ENCODE measurements at places on chromosomes 2 and 18.

DNA sequence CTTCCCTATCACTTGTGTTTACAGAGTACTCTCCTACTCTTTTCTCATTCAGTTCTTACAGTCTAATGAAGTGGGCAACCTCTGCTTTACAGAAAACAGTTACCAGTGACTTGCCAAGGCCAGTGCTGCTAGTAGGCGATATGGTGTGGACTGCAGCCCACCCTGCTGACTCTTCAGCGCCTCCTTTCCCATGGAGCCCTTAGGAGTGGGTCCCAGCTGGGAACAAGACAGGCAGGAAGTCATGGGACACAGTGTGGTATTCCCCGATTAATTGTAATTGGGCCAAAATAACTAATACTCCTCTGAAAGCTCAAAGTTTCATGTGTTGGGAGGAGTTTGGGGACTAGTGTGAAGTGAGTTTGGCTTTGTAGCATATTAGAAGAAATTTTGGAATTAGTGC, 120.1 kb upstream of the EML6 start:
- no peak for DNase-seq

DNA sequence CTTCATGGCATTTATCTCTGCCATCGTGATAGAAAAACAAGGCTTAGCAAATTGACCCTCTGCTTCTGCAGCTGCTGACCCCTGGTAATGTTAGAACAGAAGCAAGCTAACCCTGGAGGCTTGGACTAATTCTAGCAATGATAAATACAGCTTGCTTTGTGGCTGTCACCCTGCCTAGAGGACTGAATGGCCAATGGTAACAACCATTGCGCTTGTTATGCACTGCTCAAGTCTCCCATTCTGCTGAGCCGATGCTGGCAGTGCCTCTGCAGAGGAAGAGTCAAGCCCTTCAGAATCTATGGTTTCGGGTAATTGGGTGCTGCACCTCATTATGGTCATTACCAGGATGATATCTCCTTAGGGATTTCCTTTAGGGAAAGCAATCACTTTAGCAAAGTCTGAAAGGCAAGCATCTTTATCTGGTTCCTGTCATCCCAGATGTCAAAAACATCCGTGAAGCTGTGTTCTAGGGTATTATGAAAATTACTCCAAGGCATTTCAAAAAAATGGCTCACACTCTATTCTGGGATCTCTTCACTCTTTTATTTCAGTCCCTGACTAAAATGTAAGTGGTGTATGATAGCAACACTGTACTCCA, 186.8 kb upstream of the DLGAP1 start:
- no peak for DNase-seq

DNA sequence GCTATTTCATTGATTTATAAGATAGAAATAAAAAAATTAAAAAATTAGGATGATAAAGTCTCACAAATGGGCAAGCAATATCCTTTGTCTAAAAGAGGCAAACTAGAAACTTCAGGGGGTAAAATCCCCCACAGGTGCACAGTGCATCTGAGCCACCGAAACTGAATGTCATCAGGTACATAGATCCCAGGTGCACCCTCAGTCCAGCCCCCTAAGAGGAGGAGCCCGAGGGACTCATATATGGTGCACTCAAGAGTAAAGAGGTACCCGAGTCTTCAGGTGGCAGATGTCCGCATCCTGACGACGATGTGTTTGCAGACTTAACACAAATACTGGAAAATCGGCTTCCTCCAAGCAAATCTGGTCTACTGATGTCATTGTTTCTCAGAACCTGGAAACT, 11.3 kb downstream of the QPCT start:
- no peak for DNase-seq

- DNase-seq: no peak
Observed at GRCh38 chr2:135320465-135321355, 210.3 kb downstream of the ZRANB3 start.

GRCh38 chr18:13279181-13280069, 60.9 kb downstream of the LDLRAD4 start:
- DNase-seq: no peak

- no peak for DNase-seq
Observed at GRCh38 chr2:12119841-12120240, 373.4 kb downstream of the LPIN1 start.

DNA sequence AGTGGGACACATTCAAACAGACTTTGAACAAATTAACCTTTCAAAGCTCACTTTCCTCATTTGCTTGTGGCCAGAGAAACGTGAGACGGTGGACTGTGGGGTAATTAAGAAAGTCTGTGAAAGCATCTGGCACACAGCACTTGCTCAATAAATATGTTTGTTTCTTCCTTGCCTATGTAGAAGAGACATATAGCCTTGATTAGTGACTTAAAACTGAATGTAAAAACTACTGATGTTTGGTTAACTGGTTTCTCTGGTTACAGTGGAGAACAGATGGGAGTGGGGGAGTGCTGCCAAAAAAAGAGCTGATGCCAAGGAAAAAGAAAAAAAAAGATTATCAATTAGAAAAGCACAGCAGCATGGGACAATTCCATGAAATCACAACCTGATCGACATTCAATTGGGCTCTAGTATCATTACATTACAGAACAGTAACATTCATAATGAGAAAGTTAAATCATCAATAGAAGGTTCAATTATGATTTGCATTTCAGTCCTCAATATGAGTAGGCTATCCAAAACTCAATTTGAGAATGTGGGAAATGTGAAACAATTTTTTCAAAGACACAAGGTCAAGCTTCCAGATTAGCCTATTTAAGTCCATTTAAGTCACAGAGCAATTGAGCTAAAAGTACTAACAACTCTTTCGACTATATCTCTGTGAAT, 14.7 kb downstream of the CUL3 start:
- DNase-seq: no peak

DNA sequence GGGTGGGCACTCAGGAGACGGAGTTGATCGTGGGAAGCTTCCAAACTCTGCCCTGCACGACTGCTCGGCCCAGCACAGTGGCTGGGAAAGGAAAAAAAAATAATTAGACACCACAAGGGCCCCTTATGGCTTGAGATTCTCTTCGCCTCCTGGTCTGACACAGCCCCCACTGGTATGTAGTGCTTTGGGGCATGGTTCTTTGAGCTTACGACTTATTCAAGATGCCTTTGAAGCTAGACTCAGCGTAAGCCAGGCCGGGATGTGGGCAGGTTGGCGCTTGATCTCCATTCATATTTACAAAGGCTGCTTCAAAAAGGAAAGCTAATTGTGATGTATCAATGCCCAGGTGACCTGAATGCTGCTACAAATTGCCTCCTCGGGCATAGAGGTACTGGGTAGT, 50.5 kb downstream of the CXCR4 start:
- no peak for DNase-seq

DNA sequence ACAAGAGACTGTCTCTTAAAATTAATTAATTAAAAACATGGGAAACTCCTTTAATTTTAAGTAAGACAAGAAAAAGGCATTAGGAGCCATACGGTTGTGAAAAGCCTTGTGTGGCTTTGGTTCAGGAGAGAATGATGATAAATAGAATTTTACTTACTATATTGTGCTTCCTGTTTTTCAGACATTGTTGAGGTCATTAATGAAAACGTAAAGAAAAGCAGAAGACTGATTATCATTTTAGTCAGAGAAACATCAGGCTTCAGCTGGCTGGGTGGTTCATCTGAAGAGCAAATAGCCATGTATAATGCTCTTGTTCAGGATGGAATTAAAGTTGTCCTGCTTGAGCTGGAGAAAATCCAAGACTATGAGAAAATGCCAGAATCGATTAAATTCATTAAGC, 10.7 kb upstream of the IL1RL2 start:
- DNase-seq: no peak

DNA sequence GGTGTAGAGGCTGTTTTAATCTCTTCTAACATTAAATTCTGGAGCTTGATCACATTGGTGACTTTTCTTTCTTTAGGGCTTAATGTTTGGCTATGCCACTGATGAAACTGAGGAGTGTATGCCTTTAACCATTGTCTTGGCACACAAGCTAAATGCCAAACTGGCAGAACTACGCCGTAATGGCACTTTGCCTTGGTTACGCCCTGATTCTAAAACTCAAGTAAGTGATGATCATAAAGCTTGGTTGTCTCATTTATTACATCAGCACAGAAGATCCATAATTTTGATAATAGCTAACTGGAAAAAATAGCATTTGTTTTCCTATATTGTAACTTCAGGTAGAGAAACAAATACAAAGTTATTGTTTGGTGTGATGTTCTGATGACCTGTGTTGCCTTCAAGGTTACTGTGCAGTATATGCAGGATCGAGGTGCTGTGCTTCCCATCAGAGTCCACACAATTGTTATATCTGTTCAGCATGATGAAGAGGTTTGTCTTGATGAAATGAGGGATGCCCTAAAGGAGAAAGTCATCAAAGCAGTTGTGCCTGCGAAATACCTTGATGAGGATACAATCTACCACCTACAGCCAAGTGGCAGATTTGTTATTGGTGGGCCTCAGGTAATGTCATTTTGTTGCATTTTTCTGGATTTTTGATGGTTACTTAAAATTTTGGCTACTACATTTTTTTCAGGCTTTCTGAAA, 2.9 kb downstream of the MAT2A start:
- no peak for DNase-seq

DNA sequence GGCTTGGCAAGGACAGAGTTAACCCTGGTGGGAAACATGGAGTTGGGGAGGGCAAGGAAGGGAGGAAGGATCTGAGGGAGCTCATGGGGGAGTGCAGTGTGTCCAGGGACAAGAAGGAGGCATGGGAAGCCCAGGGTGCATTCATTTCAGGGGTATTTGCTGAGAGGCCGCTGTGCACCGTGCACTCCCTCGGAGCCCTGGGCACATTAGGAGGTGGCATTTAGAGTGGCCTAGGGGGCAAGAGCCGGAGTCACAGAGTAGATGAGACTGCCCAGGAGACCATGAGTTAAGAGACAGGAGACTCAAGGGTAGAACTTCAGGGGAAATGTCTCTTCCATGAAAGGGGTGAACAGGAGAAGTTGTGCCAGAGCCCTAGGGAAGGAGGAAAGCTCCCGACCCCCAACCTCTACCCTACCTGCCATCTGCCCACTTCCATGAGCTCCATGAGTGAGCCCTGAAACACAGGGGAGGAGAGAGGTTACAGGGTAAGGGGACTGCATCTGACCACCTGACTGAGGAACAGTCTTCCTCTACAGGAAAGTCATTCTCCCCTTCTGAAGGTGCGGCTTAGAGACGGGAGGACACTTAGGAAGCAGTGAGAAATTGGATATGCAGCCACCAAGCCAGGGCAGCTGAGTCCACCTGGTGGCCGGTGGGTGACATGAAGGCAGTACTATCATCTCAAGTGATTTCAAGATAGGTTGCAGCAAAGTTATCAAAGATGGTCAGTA, 58.5 kb upstream of the COPS8 start:
- no peak for DNase-seq

DNA sequence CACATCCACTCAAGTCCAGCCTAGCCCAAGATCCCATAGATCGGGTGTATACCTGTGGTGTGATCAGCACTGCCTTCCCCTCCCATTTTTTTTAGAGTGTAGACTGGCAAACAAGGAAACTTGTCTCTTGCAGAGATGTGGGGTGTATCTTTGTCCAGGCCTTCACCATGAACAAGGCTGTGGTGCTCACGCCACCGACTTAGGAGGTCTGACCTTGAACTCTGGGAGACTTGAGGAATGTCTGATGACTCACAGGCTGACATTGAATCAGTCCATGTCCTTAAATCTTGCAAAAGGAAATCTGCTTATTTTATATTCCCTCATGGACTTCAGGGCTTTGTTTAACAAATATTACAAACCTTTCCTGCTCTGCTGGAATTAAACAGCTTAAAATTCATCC, 4.5 kb upstream of the CTIF start:
- DNase-seq: no peak

DNA sequence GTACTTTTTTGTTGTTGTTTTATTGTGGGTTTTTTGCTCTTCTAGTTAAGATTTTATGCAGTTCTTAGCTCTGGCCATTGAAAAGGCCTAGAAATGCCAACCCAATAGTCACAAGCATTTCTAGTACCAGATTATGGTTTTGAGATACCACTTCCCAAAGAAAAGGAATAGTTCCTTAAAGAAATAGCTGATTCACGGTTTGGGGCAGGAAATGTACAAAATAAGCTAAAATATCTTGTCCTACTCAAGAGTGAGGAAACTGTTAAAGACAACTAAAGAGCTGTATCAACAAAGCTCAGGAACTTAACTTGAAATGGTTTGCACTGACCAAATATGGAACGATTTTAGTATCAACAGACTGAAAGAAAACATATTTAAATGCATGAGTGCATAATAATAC, 35.4 kb downstream of the PGAP1 start:
- DNase-seq: no peak

DNA sequence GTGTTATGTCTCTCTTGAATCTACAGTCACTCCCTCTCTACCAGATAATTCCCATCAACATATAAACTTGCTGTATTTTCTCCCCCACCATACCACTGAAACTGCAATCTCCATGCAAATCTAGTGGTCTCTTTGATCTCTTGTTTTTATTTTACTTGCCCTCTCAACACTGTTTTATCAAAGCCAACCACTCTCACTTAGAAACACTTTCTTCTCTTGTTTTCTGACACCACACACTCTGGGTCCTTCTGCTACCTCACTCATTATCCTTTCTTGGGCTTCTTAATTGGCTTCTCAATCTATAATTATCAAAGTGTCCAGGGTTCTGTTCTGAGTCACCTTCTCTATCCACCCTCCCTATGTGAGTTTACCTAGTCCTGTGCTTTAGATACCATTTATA, 2.0 kb upstream of the MCFD2 start:
- DNase-seq: no peak

GRCh38 chr18:22521026-22521707, 103.5 kb upstream of the CTAGE1 start:
- DNase-seq: no peak

DNA sequence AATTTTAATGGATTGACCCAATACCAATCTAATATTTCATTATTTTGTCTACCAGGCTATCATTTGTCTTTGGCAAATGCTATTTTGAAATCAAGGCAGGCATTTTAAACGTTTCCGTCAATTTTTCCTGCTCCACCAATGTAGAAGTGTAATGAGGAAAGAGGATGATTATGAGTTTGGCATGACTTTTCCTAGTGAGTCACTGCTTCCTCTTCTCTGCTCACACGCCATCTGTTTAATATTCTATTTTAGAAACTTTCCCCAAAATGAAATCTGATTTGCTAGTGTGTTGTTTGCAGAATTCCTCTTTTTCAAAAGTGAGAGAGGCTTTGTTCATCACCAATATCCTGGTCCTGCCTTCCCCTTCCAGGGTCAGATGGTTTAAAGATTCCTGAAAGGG, 42.5 kb upstream of the PID1 start:
- DNase-seq: no peak

- no peak for DNase-seq
Observed at GRCh38 chr2:163528640-163529217, 207.1 kb downstream of the FIGN start.

GRCh38 chr2:234640657-234641056, 143.8 kb upstream of the ARL4C start:
- no peak for DNase-seq

Data from stimulated activated CD8-positive, alpha-beta memory T cell treated with anti-CD3 and anti-CD28 coated beads, Interleukin-15, amount 100 ng/mL, for 24 hours (primary cell).